ENCODE measurements at places on chromosomes 16 and 17.

- H3K36me3 ChIP-seq, result no peaks in the 10 kb centered on the region
- no peak overlapping the region for H3K4me3 ChIP-seq
- no peaks in the 10 kb centered on the region for H3K4me1 ChIP-seq
- H3K27ac ChIP-seq, result no peak overlapping the region
- DNase-seq, result no peak
These were observed 97.9 kb upstream of the IRX6 start for GRCh38 chr16:55225972-55226542.

DNA sequence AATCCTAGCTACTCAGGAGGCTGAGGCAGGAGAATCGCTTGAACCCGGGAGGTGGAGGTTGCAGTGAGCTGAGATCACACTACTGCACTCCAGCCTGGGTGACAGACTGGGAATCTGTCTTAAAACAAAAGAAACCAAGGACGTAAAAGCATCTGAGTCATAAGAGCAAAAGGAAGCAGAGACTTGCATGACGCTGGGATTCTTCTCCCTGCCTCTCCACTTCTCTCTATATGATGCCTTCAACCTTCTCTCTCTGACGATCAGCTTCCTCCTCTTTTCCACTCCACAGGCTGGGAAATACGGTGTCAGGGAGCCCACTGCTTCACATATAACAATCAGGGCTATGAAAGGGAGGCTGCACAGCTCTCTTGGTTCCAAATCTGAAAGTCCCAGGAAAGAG lies 43.2 kb upstream of the CCL1 start:
- H3K36me3 ChIP-seq, result no peaks in the 10 kb centered on the region
- H3K27ac ChIP-seq, result no peak overlapping the region

GRCh38 chr16:84356591-84357116 lies 11.7 kb upstream of the ATP2C2 start:
- DNase-seq, result no peak
- H3K36me3 ChIP-seq, result no peaks in the 10 kb centered on the region
- H3K27me3 ChIP-seq, result no peaks in the 10 kb centered on the region
- no peak overlapping the region for H3K27ac ChIP-seq

GRCh38 chr17:50659179-50659578 lies 24.5 kb downstream of the ABCC3 start:
- H3K27ac ChIP-seq, result no peak overlapping the region
- no peaks in the 10 kb centered on the region for H3K36me3 ChIP-seq
- no peaks in the 10 kb centered on the region for H3K27me3 ChIP-seq
- H3K4me1 ChIP-seq, result peaks cover 11% of the 10 kb centered on the region
- no peak overlapping the region for H3K4me3 ChIP-seq
